ENCODE measurements at places on chromosomes 4 and X. TPM values are rescaled to one million over a fixed set of nuclear protein-coding genes. Genes with fewer than 3 reads are reported as not detected.

RASSF6 gene
- total RNA-seq = 0.06 TPM

TEX11 gene
- total RNA-seq = not detected

DNA sequence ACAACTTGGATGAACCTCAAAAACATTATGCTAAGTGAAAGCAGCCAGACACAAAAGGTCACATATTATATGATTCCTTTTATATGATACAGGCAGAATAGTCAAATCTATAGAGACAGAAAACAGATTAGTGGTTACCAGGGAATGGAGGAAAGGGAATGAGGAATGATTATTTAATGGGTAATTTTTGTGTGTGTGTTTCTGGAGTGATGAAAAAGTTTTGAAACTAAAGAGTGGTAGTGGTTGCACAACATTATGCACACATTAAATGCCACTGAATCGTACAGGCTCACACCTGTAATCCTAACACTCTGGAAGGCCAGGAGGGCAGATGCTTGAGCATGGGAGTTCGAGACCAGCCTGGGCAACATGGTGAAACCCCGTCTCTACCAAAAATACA, 19.6 kb upstream of the SOD3 start:
- DNase-seq = no peak

- no peak for DNase-seq
Measured at GRCh38 chrX:50333308-50333707, 128.7 kb downstream of the CCNB3 start.

- DNase-seq = no peak
Measured at GRCh38 chr4:147865926-147866325, 134.0 kb downstream of the ARHGAP10 start.

MAGEB18 gene
- total RNA-seq = not detected

GRCh38 chr4:135166661-135167060, 965.1 kb upstream of the PABPC4L start:
- no peak for DNase-seq

Measured in uterus (tissue), 4 donors.